Uterus (tissue), 4 donors: ENCODE measurements at places on chromosomes 13 and 19. TPM values are rescaled to one million over a fixed set of nuclear protein-coding genes. Genes with fewer than 3 reads are reported as not detected.

LILRB2 gene
- total RNA-seq: 4.2 TPM

RGCC gene
- 522 TPM for total RNA-seq

KLF1 gene
- total RNA-seq: not detected

CCDC169 gene
- total RNA-seq: 1.5 TPM

DAND5 gene
- not detected for total RNA-seq

ZNF440 gene
- total RNA-seq: 20.2 TPM

URAD gene
- not detected for total RNA-seq

PRODH2 gene
- not detected for total RNA-seq

KLK15 gene
- total RNA-seq: not detected

SIGLECL1 gene
- not detected for total RNA-seq

ARL11 gene
- total RNA-seq: 1.5 TPM

ITGBL1 gene
- total RNA-seq: 19.4 TPM

APOC4 gene
- not detected for total RNA-seq

DYRK1B gene
- total RNA-seq: 1.3 TPM

ZNF850 gene
- total RNA-seq: 23.5 TPM

TGFBR3L gene
- total RNA-seq: 5.2 TPM

RNF113B gene
- not detected for total RNA-seq

GRCh38 chr13:78680115-78680561, 21.2 kb upstream of the OBI1 start:
- no peak for DNase-seq

GRCh38 chr13:105177265-105177900, 1358.1 kb downstream of the EFNB2 start:
- no peak for DNase-seq

GRCh38 chr19:33514885-33515551, 6.6 kb downstream of the PEPD start:
- DNase-seq: no peak

DNA sequence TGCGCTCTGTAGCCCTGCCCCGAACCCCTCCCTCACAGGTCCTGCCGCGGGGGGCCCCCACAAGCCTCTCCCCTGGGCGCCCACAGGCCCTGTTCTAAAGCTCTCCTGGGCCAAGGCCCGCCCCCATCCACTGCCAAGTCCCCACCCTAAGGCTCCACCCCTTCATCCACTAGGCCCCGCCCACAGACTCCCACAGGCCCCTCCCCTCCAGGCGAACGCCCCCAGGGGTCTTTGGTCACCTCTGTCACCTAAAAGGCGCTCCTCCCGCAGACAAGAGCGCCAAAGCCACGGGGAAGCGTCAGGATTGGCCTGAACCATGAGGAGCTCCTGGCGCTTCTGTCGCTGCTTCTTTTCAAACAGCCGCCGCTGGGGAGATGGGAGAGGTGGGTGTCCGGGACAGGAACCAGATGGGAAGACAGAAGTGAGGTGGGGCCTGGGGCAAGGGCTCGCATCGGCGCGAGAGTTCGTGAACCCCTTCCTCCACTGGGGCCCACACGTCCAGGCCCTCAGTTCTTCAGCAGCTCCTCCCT, 2.3 kb downstream of the TULP2 start:
- DNase-seq: peak; percentile 81

DNA sequence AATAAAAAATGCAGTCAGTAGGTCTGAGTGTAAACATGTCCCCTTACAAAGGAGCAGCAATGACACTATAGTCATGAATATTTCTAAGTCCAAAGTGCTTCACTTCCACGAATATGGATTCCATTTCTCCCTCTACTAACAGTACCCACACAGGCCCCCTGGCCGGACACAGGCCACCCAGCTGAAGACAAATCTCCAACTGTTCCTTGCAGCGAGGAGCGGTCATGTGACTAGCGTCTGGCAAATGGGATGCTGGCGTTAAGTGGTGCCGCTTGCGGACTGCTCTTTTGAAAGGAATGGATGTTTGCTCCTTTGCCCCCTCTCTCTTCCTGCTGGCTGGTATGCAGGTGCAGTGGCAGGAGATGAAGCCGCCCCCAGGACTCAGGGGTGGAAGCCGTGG, 16.2 kb downstream of the PPP1R12C start:
- DNase-seq: no peak

DNA sequence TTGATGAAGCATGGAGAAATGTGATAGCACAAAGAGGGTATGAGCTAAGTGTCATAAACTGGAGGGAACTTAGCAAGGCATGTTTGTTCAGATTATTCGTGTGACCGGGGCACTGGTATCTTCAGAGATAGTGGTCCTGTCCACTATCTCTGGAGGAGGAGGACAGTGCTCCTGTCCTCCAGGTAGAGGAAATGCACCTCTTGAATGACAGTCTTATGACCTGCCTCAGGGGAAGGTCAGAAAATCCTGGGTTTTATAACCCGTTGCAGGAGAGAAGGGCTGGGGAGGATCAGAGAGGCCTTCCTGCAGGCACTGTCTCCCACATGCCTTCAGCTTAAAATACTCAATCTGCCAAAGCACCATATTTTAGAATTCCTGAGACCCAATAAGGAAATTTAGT, 213.5 kb upstream of the UBL3 start:
- no peak for DNase-seq

DNA sequence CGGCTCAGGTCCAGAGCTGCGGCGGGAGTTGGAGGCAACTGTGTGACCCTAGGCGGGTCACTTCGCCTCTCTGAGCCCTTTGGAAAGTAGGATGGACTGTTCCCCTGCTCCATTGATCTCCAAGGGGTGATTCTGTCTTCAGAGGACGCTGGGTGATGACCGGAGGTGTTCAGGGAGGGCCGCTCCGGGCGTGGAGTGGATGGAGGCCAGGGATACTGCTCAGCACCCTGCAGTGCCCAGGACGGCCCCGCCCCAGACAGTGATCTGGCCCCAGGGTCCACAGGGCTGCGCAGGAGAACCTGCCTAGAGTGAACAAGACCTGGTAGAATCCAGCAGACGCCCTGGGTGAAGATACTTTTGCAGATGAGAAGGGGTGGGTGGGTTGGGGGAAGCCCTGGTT, 7.0 kb downstream of the NCLN start:
- DNase-seq: no peak

- no peak for DNase-seq
These were observed 671.5 kb upstream of the PCDH20 start for GRCh38 chr13:62087124-62087523.

- DNase-seq: no peak
These were observed 4.9 kb downstream of the ARHGEF1 start for GRCh38 chr19:41887711-41888382.

GRCh38 chr19:29245215-29245614, 32.3 kb upstream of the UQCRFS1 start:
- no peak for DNase-seq

- DNase-seq: no peak
These were observed 21.1 kb upstream of the ZNF766 start for GRCh38 chr19:52248241-52248640.

DNA sequence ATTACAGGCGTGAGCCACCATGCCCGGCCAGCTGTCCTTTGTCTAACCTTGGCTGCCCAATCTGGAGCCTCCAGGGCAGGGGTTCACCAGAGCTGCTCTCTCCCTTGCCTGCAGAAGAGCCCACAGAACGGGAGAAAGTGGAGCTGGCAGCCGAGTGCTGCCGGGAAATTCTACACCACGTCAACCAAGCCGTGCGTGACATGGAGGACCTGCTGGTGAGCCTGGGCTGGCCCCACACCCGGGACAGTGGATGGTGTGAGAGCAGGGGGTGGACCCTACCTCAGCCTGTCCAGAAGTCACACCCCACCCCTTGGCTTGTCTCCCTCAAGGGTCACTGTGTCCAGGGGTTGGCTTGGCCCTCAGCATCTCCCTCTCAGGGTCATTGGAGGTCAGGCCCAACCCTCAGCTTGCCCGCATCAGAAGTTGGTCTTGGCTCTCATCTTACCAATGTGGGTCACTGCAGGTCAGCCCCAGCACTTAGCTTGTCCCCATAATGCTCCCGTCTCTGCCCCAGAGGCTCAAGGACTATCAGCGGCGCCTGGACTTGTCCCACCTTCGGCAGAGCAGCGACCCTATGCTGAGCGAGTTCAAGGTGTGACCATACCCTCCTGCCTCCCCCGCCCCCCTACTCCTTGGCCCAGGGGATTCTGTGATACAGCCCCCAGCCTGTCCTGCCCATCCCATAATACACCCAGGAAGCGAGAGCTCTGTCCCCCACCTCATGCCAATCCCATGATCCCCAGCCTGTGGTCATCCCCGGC, 20.4 kb downstream of the ARHGEF1 start:
- DNase-seq: no peak

GRCh38 chr13:39954476-39954875, 299.0 kb downstream of the COG6 start:
- DNase-seq: no peak

- DNase-seq: no peak
These were observed 235.1 kb downstream of the NALCN start for GRCh38 chr13:101181076-101181685.
